ENCODE measurements at places on chromosomes 3 and 15. TPM values are rescaled to one million over a fixed set of nuclear protein-coding genes. Genes with fewer than 3 reads are reported as not detected.
A peak's percentile ranks its signal among the peaks of the same experiment; 100 is the strongest.

The CORO2B gene
- total RNA-seq: 14.1 TPM

DNA sequence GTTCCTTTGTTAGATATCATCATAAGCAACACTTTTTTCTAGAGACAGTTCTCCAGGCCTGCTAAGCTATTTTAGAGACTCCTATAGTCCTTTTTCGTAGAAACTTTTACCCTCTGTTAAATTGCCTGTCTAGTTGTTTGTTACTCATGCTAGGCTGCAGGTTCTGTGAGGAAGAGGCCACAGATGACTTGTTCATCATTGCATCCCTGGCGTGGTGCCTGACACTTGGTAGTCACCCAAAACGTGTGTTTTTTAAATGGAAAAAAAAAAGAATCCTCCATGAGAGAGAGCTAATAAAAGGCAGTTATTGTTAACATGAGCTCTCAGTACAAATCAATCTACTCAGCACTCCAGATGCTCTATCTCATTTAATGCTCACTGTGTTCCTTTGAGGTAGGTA, 35.1 kb downstream of the CCDC54 start:
- no peak for DNase-seq

The RASGRP1 gene
- total RNA-seq: 0.36 TPM

GRCh38 chr3:52248816-52249547, 3.4 kb downstream of the PPM1M start:
- DNase-seq: no peak

- no peak for DNase-seq
Observed at GRCh38 chr15:51758645-51759044, 7.2 kb downstream of the TMOD2 start.

DNA sequence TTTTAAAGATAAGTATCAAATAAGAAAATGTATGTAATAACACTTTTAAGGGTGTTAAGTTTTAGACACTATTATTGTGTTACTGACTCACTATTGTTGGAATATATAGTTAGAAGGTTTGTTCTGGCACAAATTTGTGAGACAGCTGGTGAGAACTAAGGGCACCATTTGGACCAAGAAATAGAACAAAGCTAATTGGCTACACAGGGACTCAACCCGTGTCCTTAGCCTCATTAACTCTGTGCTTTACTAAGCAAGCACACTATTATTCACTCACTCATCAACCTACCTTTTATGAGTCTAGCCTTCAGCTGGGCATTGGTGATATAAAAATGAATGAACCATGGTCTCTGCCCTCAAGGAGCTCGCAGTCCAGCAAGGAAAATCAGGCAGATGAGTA, 4.1 kb upstream of the UNC13C start:
- DNase-seq: no peak

DNA sequence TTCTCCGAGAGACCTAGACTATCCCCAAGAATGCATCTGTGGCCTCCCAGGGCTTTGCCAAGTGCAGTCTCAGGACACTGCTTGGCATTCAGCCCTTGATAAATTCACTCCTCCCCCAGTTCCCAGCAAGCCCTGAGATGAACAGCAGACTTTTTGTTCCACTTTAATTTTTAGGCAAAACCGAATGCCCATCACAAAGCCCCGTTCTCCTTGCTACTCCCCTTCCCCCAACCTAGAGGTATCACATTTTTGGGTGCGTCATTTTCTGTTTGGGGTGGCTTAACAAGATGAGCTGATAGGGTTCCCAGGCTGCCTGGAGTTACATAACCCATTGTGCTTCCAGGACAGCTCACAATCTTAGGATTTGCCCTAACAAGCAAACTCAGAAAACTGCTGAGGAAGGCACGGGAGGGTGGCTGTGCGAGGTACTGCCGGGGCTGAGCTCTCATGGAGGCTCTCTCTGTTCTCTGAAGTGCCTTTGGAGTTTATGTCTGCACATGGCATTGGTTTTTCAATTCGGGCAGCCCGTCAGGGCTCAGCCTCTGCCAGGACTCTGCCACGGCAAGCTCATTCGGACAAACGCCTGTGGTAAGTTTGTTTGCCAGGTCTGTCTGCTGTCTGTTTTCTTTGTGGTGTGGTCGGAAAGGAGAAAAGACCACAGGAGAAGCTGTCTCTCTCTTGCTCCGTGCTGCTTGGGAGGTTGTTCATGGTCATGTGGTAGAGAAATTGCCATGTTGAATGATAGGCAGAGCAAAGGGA, at the start of gene TRAK1:
Gene TRAK1 (plus strand): TSS at position 385 of the 759 bp plus-strand sequence. CDS start 113 bp downstream, at position 498.
- peak; percentile 83 for DNase-seq

DNA sequence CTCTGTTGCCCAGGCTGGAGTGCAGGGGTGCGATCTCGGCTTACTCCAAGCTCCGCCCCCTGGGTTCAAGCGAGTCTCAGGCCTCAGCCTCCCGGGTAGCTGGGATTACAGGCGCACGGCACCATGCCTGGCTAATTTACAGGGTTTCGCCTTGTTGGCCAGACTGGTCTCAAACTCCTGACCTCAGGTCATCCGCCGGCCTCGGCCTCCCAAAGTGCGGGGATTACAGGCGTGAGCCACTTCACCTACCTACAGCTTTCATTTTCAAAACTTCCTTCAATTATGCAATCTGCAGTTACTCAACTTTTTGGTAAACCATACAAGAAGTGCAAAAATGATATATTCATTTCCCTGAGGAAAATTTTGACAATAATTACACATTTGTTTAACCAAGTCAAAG, 14.0 kb downstream of the NANOGP8 start:
- DNase-seq: no peak

The PRR20G gene
- not detected for total RNA-seq

The AGBL1 gene
- total RNA-seq: not detected

The KY gene
- total RNA-seq: 2.1 TPM

The HYKK gene
- total RNA-seq: 5.1 TPM

The ZBBX gene
- total RNA-seq: not detected
